Body of pancreas (tissue), 4 donors: ENCODE measurements at places on chromosomes 4 and X. TPM values are rescaled to one million over a fixed set of nuclear protein-coding genes. Genes with fewer than 3 reads are reported as not detected.
A peak's percentile ranks its signal among the peaks of the same experiment; 100 is the strongest.

ERCC6L gene
- not detected for total RNA-seq

GRCh38 chrX:151745651-151746050 lies 11.1 kb downstream of the CNGA2 start:
- no peaks in the 10 kb centered on the region for H3K36me3 ChIP-seq
- H3K4me1 ChIP-seq = no peaks in the 10 kb centered on the region
- no peak for DNase-seq
- no peak overlapping the region for H3K27ac ChIP-seq
- H3K27me3 ChIP-seq = no peaks in the 10 kb centered on the region
- no peak overlapping the region for H3K4me3 ChIP-seq

IRS4 gene
- total RNA-seq = not detected

DNA sequence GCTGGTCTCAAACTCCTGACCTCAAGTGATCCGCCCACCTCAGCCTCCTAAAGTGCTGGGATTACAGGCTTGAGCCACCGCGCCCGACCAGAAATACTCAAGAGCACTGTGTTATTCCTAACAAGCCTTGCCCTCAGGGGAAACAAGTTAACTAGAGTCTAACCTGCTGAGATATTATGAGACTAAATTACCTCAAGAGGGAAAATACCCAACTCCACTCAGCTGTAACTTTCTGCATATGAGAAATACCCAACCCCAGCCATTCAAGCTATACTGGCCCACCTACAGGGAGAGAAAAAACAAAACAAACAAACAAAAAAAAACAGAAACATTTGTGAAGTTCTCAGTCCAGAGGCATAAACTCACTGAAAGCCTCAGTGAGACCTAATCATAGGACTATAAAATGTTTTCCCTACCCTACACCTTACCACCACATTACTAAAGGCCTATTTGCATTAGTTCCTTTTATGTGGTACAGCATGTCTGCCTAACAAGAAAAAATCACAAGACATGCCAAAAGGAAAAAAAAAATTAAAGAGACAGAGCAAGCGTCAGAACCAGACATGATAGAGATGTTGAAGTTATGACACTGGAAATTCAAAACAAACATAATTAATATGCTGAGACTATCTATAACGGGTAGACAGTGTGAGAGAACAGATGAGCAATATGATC lies 876.0 kb downstream of the FSTL5 start:
- DNase-seq = no peak
- no peak overlapping the region for H3K4me3 ChIP-seq
- H3K27ac ChIP-seq = no peak overlapping the region
- H3K4me1 ChIP-seq = no peaks in the 10 kb centered on the region

- DNase-seq = no peak
- no peak overlapping the region for H3K4me3 ChIP-seq
- no peaks in the 10 kb centered on the region for H3K4me1 ChIP-seq
- no peak overlapping the region for H3K27ac ChIP-seq
- H3K36me3 ChIP-seq = no peaks in the 10 kb centered on the region
Observed at GRCh38 chr4:11469650-11470437, 41.1 kb upstream of the HS3ST1 start.

CT47B1 gene
- not detected for total RNA-seq

GRCh38 chr4:52358883-52359321 lies 300.2 kb downstream of the USP46 start:
- H3K36me3 ChIP-seq = no peaks in the 10 kb centered on the region
- H3K4me1 ChIP-seq = peaks cover 14% of the 10 kb centered on the region
- H3K4me3 ChIP-seq = no peak overlapping the region
- DNase-seq = peak; percentile 40
- H3K27ac ChIP-seq = peak overlapping the region; percentile 16

GRCh38 chr4:25174674-25175073 lies 14.4 kb upstream of the SEPSECS start:
- H3K4me1 ChIP-seq = no peaks in the 10 kb centered on the region
- H3K27me3 ChIP-seq = no peaks in the 10 kb centered on the region
- no peak for DNase-seq
- no peak overlapping the region for H3K4me3 ChIP-seq

- no peak for DNase-seq
- no peak overlapping the region for H3K4me3 ChIP-seq
- no peaks in the 10 kb centered on the region for H3K4me1 ChIP-seq
- H3K36me3 ChIP-seq = no peaks in the 10 kb centered on the region
- H3K27me3 ChIP-seq = no peaks in the 10 kb centered on the region
- H3K27ac ChIP-seq = no peak overlapping the region
Observed at GRCh38 chr4:161285461-161285860, 878.3 kb downstream of the FSTL5 start.

GRCh38 chr4:27271555-27271954 lies 410.9 kb downstream of the STIM2 start:
- DNase-seq = no peak
- no peak overlapping the region for H3K4me3 ChIP-seq
- H3K27me3 ChIP-seq = no peaks in the 10 kb centered on the region
- no peak overlapping the region for H3K27ac ChIP-seq
- H3K4me1 ChIP-seq = no peaks in the 10 kb centered on the region

FRAS1 gene
- total RNA-seq = 24.4 TPM

DNA sequence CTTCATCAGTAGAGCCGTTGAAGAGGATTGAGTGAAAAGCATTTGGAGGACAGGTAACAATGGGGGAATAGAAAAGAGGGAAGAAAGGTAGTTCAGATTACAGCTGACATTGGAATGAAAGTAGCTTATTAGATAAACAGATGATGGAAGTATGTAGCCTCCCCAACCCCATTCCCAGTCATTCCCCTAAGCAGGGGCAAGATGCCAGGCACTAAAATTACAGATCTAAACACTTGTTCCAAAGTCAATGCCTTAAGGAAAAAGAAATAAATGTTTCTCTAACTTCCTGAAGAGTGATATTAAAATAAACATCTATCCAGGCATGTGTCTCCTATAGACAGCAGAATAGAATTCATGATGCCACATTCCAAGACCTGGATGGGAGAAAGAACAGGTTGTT lies 350.8 kb downstream of the PDGFC start:
- H3K27ac ChIP-seq = no peak overlapping the region
- no peaks in the 10 kb centered on the region for H3K27me3 ChIP-seq
- no peaks in the 10 kb centered on the region for H3K4me1 ChIP-seq
- no peak overlapping the region for H3K4me3 ChIP-seq
- no peaks in the 10 kb centered on the region for H3K36me3 ChIP-seq

- H3K27me3 ChIP-seq = no peaks in the 10 kb centered on the region
- no peak overlapping the region for H3K27ac ChIP-seq
- no peaks in the 10 kb centered on the region for H3K36me3 ChIP-seq
- H3K4me3 ChIP-seq = no peak overlapping the region
- no peak for DNase-seq
- peaks cover 8% of the 10 kb centered on the region for H3K4me1 ChIP-seq
Observed at GRCh38 chr4:72886602-72887001, 182.9 kb downstream of the COX18 start.

DNA sequence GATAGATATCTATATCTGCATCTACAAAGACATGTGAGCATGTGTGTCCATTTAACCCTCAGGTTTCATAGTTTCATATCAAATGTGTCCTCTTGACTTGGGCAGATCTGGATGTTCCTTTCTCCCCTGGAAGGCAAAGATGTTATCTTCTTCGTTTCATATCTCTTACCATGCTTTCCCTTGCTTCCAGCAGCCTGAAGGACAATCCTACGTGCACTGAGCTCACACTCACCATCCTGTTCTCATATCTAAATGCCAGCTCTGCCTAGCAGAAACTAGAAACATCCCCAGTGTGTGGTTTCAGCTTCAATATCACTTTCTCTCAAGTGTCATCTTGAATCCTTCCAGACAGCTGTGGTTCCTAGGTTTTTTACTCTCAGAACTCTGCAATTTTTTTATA lies 66.2 kb downstream of the ZAR1 start:
- DNase-seq = no peak
- H3K27me3 ChIP-seq = no peaks in the 10 kb centered on the region
- H3K4me3 ChIP-seq = no peak overlapping the region
- peaks cover 14% of the 10 kb centered on the region for H3K36me3 ChIP-seq
- H3K4me1 ChIP-seq = no peaks in the 10 kb centered on the region
- H3K27ac ChIP-seq = no peak overlapping the region

DNA sequence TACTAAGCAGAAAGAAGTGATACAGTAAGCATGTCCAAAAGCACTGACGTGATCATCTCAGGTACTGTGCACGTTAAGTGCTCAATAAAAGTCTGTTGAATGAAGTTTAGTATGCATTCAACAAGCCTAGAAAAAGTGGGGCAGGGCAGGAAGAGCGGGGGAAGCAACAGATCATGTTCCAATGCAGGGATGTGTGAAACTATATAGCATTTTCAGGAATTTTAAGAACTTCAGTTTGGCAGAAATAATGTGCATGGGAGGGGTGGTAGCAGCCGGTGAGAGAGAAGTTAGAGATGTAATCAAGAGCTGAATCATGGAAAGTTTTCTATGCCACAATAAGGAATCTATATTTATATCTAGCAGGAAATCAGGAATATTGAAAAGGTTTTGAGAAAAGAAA lies 19.2 kb upstream of the CCNA2 start:
- no peaks in the 10 kb centered on the region for H3K4me1 ChIP-seq
- no peak for DNase-seq
- H3K36me3 ChIP-seq = no peaks in the 10 kb centered on the region
- H3K4me3 ChIP-seq = no peak overlapping the region

GRCh38 chr4:76058888-76059426 lies 15.6 kb upstream of the ART3 start:
- H3K4me3 ChIP-seq = no peak overlapping the region
- peak; percentile 64 for DNase-seq
- no peaks in the 10 kb centered on the region for H3K27me3 ChIP-seq
- peaks cover 28% of the 10 kb centered on the region for H3K4me1 ChIP-seq
- no peaks in the 10 kb centered on the region for H3K36me3 ChIP-seq
- H3K27ac ChIP-seq = no peak overlapping the region

DNA sequence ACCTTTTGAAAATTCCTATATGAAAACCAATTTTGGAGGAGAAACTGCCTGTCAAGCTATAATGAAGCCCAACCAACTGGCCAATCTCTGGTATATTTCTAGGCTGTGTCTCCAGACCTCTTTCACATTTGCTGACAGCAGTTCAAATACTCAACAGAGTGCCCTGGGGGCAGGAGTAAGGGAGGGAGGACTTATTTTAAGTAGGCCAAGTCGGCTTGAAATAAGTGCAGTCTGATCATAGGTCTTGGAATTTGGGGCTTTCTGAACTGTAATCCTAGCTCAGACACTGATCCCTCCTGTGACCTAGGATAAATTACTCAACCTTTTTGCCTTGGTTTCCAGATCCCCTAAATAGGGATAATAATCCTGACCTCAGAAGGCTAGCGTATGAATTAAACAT lies 59.4 kb upstream of the SLC7A11 start:
- H3K4me1 ChIP-seq = no peaks in the 10 kb centered on the region
- H3K36me3 ChIP-seq = no peaks in the 10 kb centered on the region
- no peak for DNase-seq
- H3K27me3 ChIP-seq = no peaks in the 10 kb centered on the region
- H3K4me3 ChIP-seq = no peak overlapping the region
- H3K27ac ChIP-seq = no peak overlapping the region

DNA sequence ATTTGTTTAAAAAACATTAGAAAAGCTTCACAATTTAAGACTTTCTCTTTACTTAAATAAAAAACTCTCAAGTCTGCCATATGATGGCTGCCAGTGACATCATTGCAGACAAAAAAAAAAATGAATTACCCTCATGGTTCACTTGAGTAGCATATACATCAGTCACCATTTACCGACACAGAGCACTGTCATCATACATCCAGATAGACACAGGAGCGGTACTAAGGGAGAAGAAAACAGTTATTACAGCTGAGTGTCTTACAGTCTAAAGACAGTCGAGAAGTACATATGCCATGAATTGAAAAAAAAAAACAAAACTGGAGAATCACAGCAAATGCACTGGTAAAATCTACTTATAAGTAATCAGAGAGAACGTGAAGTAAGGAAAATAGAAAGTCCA lies 405.7 kb upstream of the GALNT7 start:
- no peak overlapping the region for H3K4me3 ChIP-seq
- H3K36me3 ChIP-seq = no peaks in the 10 kb centered on the region
- no peak overlapping the region for H3K27ac ChIP-seq
- DNase-seq = no peak

GRCh38 chr4:127148165-127148564 lies 484.6 kb upstream of the INTU start:
- no peaks in the 10 kb centered on the region for H3K27me3 ChIP-seq
- no peak overlapping the region for H3K4me3 ChIP-seq
- H3K27ac ChIP-seq = no peak overlapping the region

GRCh38 chrX:110966839-110967238 lies 129.2 kb upstream of the PAK3 start:
- no peaks in the 10 kb centered on the region for H3K36me3 ChIP-seq
- no peak for DNase-seq
- H3K4me1 ChIP-seq = no peaks in the 10 kb centered on the region

- no peak for DNase-seq
- no peak overlapping the region for H3K4me3 ChIP-seq
- H3K27me3 ChIP-seq = no peaks in the 10 kb centered on the region
- H3K27ac ChIP-seq = no peak overlapping the region
- H3K36me3 ChIP-seq = no peaks in the 10 kb centered on the region
Observed at GRCh38 chr4:11722223-11722622, 293.5 kb upstream of the HS3ST1 start.
